ENCODE measurements at places on chromosomes 16 and 17.

DNA sequence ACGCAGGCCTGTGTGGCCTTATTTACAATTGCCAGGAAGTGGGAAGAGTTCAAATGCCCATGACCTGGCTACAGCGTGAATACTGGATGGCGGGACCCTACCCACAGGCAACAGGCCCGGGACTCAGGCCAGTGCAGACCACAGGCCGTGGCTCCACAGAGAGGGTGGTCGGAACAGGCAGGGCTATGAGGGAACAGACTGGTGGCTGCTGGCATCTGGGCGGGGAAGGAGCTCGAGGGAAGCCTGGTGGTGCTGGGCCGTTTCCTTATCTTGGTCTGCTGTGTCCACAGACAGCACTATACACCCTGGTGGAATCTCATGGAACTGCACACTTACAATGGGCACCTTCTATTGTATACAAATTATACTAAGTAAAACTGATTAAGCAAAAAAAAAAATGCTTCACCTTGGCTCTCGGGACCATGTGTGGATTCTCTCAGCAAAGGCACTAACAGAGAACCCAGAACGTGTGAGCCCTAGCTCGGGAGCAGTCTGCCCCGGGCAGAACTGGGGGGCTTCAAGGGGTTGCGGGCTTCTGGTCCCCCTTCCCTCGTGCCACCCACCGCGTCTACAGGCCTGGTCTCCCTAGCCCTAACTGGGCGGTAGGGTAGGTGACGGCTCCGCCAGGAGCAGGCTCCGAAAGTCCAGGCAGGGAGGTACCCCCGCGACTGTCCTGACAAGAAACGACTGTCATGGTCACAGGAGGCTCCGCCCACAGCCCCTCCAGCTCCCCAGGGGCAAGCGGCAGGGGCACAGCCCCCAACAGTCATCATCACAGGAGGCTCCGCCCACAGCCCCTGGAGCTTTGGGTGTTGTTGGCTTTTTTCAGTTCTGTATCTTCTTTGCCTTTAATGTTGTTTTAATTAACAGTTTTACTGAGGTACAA is 21.8 kb downstream of the CEP131 start:
- DNase-seq: no peak

DNA sequence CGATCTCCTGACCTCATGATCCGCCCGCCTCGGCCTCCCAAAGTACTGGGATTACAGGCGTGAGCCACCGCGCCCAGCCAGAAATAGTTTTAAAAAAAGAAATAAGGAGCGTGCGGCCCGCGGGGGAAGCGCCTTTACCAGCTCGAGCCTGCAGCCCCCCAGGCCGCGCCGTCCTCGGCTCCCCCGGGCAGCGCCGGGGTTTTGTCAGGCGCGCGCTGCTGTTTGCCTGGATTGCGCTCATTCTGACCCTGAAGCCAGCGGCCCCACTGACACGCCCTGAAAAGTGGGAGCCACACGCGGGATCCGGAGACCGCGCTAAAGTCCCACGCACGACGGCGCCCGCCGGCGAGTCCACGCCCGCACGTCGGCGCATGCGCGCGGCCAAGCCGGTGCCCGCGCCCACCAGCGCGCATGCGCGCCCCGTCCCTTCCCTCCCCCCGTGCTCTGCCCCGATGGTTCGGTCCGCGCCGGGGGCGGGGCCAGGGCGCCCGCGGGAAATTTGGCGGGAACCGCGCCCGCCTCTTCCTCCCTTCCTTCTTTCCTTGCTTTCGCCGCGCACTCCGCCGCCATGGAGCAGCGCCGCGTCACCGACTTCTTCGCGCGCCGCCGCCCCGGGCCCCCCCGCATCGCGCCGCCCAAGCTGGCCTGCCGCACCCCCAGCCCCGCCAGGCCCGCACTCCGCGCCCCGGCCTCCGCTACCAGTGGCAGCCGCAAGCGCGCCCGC is at the start of gene CDT1:
Gene CDT1 (plus strand): TSS at position 526 of the 724 bp plus-strand sequence. CDS start 43 bp downstream, at position 569.
- peak; percentile 31 for DNase-seq

GRCh38 chr17:46818929-46819859 is 702 bp upstream of the WNT3 start:
- no peak for DNase-seq

DNA sequence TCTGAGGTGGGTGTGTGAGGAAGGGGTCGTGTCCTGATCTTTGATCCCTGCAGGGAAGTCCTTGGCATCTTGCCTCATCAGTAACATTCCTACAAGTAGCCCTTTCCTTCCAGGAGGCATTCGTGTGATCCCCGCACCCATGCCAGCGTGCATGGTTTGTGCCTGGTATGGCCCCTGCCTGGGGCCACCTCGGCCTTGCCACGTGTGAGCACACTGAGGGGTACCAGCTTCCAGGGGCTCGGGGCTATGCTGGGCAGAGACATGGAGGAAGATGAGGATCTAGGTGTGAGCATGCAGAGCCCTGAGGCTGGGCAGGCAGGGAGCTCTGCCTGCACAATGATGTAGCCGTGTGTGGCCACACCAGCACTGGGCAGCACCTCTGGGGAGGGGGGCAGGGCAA is 6.0 kb downstream of the HSD3B7 start:
- no peak for DNase-seq

- DNase-seq: no peak
Observed at GRCh38 chr16:86640265-86640843, 62.0 kb downstream of the FOXL1 start.

DNA sequence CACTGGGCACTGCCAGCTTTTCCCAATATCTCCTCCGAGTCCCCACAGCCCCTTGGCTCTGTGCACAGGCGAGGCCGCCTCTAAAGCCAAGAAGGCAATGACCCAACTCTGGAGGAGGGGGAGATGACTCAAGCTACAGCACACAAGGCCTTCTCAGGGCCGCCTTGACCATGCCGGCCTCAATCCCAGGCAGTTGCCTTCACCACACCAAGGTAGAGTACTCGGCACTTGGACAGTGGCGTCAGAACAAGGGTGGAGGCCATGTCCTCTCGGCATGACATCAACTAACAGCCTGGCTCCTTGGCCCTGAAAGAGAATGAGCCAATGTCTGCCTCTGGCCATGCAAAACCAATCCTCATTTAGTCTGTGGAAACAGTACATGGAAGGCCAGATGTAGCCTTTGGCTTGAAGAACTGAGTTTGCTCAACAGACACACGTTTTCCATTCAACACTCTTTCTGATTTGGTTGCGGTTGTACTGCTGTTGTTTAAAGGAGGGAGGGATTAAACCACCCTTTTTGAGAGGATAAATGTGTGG is 139.6 kb downstream of the XYLT1 start:
- DNase-seq: no peak

- DNase-seq: no peak
Observed at GRCh38 chr16:50298591-50299507, 32.5 kb downstream of the ADCY7 start.

- DNase-seq: no peak
Observed at GRCh38 chr17:81539571-81539900, 11.4 kb downstream of the FSCN2 start.

DNA sequence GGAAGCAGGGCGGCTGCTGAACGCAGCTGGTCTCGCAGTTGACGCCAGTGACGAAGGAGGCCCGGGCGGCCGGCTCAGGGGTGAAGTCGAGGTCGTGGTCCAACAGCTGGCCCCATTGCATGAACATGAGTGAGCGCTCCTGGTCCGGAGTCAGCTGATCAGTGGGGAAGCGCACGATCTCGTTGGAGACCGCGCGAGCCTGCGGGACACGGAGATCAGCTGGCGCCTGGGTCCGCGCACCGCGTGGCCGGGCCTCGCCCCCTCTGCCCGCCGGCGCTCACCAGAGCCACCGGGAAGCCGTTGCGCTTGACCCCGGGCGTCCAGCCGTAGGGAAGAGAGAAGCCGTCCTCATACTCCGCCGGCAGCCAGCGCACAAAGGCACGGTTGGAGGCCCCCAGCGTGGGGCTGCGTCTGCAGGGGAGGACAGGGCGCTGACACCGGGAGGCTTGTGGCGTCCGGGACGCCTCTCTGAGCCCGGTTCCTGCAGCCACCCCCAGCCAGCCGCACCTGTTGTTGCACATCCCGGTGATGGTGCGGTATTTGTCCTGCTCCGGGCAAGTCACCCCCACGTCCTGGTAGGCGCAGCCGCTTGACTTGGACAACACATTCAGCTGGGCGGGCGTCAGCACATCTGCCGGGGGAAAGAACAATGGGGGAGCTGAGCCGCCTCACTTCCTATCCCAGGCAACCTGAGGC is 1.6 kb downstream of the MPO start:
- no peak for DNase-seq

GRCh38 chr17:45043813-45044540 is 7.5 kb downstream of the DCAKD start:
- DNase-seq: no peak

- peak; percentile 18 for DNase-seq
Observed at GRCh38 chr17:67707442-67707841, 10.3 kb upstream of the NOL11 start.

DNA sequence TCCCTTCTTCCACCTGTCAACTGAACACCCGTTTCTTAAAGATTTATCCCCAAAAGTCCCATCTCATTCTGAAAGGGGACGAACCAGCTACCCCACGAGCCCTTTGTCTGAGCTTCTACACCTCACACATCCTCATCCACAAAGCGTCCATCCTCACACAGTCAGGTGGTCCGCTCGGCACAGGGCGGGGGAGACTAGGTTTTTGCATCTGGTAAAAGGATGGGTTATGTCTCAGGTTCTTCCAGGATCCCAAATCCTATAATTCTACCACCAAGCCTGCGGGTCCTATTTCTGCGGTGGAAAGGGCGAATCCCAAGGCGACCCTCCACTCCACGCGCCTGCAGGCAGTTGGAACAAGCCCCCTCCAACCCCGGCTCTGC is 458 bp downstream of the GFOD2 start:
- DNase-seq: no peak

DNA sequence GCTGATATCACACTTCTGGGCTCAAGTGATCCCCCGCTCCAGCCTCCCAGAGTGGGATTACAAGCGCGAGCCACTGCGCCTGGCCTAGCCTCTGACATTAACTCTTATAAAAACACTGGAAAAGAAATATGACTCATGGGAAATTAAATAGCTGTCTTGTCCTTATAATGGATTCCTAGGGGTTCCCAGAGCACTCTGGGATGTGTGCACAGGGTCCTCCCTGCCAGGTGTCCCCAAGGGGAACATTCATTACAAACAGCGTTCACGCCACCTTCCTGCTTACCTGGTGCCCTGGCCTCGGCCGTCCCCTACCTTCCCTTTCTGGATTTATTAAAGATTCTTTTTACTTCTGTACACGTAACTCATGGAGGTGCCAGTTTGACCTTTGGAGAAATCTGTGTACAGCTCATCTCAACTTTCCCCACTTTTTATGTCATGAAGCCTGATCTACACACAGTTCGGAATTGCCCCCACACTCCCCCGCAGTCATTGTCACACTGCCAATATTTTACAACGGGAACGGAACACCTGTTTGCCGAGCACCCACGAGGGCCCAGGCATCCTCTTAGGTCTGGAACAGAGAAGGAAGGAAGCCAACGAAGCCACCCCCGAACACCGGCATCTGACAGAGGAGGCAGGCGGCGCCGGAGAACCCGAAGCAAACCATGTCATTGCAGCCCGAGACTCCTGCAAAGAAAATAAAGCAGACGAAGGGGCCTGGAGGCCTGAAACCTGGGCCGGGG is 39.7 kb upstream of the MEAK7 start:
- no peak for DNase-seq

DNA sequence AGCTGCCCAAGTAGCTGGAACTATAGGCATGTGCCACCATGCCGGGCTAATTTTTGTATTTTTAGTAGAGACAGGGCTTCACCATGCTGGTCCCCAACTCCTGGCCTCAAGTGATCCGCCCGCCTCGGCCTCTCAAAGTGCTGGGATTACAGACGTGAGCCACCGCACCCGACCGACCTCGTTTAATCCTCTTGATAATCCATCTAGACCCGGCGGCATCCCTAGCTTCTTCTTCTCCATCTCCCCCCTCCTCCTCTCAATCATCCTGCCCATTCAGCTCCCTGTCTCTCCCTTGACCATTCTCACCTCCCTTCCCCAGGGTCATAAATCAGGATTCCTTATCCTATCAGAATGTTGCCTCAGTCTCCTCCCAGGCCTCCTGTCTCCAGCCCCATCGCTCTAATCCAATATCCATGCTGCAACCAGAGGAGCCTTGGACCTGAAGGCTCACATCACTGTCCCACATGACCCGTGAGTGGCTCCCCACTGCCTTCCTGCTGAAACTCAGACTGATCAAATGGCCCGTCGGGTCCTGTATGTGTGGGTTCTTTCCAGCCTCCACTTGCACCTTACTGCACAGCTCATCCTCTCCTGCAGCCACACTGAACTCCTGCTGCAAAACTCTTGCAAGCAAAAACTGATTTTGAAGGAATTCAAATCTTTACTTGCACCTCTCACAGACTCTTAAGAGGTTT is 74.1 kb upstream of the CDH5 start:
- DNase-seq: no peak

GRCh38 chr17:77439189-77440018 is 298.6 kb downstream of the SEC14L1 start:
- no peak for DNase-seq

DNA sequence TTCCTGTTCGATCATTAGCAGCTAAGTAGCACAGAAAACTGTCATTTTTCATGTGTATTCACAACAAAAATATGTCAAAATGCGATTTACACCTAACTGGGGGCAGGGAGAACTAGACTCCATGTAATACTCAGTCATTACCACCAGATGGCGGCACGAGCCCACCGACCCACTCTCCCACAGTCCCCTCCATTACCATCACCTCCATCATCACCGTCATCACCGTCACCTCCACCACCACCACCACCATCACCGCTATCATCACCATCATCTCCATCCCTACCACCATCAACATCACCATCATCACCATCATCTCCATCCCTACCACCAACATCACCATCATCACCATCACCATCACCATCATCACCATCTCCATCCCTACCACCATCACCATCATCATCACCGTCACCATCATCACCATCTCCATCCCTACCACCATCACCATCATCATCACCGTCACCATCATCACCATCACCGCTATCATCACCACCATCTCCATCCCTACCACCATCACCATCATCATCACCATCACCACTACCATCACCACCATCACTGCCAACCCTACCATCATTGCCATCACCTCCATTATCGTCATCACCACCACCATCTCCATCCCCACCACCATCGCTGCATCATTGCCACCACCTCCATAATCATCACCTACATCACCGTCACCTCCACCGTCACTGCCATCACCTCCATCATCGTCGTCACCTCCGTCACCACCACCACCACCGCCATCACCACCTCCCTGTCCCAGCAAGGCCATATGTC is 14.4 kb downstream of the NDUFAF8 start:
- DNase-seq: peak; percentile 2
